ENCODE measurements at places on chromosomes 6 and 20. TPM values are rescaled to one million over a fixed set of nuclear protein-coding genes. Genes with fewer than 3 reads are reported as not detected.

DNA sequence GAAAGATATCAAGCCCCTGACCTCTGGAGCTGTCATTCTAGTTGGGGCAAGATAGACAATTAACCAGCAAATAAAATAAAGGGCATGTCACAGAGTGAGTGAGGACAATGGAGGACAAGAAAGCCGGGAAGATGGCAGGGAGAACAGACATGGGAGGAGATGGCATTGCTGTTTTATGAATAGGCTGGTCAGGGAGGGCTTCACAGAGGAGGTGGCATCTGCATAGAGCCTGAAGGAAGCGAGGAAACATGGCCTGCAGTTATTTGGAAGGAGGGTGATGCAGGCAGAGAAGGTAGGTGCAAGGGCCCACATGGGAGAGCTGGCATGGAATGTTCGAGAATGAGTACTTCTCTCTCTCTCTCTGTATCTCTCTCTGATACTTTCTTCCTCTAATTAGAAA is 63.7 kb downstream of the EFCAB8 start:
- DNase-seq, result no peak

- DNase-seq, result no peak
Measured at GRCh38 chr6:18211338-18211737, 53.0 kb downstream of the DEK start.

GRCh38 chr6:125792172-125792571 is 1.4 kb downstream of the NCOA7 start:
- no peak for DNase-seq

- no peak for DNase-seq
Measured at GRCh38 chr6:22363714-22364239, 66.9 kb upstream of the PRL start.

GRCh38 chr6:154932515-154933027 is 62.5 kb upstream of the TIAM2 start:
- no peak for DNase-seq

DNA sequence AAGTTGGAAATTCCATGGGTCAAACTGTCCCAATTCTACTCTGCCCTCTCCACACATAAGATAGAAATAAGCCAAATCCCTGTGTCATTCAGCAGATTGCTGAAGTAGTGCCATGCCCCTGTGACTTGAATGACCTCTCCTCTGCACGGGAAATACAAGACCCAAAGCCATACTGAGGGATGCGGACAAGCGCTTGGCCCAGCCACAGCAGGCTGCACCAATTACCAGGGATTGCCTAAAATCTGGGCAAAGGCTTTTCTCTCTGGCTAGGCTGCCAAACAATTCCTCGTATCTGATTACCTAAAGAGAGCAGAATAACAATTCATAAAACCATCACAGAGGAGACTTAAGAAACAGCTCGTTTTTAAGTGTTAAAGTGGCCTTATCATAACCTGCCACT is 421.8 kb upstream of the JARID2 start:
- no peak for DNase-seq

GRCh38 chr6:117781550-117781949 is 106.3 kb downstream of the NUS1 start:
- no peak for DNase-seq

DNA sequence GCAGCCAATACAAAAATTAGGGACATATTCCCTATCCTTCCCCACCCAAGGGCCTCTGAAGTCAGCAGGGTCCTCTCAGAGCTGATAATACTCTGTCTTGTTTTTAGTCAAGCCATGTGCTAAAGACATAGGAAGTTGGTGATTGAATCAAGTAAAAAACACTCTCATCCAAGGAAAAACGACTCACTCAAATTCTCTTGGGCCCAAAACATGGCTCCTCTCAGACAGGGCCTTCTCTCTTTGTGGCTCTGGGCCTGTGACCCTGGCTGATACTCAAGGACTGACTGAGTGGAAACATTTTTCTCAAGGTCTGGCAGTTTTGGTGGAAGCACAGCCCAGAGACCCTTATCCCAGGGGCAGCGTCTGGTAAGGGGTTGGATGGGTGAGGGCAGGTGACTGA is 5.9 kb upstream of the SCML4 start:
- DNase-seq, result no peak

PHACTR1 gene
- total RNA-seq, result 3.7 TPM

DNA sequence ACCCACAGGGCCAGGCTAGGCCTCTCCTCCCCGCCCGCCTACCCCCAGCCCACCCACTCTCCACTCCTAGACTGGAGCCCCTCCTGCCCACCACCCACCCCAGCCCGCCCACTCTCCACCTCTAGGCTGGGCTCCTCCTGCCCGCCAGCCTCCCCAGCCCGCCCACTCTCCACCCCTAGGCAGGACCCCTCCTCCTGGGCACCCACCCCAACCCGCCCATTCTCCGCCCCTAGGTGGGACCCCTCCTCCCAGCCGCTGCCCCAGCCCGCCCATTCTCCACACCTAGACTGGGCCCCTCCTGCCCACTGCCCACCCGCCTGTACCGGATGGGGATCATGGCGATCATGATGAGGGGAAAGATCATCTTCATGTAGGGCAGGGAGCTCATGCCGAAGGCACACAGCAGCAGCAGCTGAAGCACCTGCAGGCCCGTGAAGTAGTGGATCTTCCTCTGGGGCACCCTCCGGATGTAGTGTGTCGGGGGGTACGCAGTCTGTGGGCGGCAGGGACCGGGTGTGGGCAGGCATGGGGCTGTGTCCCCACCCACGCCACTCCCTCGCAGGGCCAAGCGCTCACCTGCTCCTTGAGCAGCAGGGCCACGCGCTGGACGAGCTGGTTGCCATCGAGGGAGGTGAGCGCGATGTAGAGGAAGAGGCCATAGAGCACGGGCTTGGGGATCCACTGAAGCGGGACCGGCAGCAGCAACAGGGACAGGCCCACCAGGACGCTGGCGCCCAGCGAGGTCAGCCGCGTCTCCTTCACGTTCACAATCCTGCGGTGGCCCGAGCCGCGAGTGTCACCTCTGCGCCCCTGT is 10.8 kb downstream of the SLC4A11 start:
- DNase-seq, result no peak

DNA sequence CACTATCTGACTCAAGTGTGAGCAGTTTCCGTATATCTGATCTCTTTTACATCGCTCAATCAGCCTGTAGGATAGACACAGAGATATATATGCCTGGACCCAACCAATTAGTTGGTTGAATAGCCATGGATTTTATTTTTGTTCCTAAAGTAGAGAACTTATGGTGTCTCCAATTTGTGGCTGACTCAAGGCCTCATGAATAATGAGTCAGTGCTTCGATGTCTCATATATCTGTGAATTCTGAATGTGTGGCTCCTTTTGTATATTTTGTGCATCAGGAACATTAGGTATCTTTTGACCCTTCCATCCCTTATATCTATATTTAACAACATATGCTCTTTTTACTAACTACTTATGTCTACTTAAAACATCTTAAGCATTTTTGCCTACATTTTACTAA is 64.5 kb downstream of the OR2B2 start:
- no peak for DNase-seq

MMS22L gene
- 10.6 TPM for total RNA-seq

PKIB gene
- total RNA-seq, result 140 TPM

PEX7 gene
- total RNA-seq, result 9.0 TPM

DNA sequence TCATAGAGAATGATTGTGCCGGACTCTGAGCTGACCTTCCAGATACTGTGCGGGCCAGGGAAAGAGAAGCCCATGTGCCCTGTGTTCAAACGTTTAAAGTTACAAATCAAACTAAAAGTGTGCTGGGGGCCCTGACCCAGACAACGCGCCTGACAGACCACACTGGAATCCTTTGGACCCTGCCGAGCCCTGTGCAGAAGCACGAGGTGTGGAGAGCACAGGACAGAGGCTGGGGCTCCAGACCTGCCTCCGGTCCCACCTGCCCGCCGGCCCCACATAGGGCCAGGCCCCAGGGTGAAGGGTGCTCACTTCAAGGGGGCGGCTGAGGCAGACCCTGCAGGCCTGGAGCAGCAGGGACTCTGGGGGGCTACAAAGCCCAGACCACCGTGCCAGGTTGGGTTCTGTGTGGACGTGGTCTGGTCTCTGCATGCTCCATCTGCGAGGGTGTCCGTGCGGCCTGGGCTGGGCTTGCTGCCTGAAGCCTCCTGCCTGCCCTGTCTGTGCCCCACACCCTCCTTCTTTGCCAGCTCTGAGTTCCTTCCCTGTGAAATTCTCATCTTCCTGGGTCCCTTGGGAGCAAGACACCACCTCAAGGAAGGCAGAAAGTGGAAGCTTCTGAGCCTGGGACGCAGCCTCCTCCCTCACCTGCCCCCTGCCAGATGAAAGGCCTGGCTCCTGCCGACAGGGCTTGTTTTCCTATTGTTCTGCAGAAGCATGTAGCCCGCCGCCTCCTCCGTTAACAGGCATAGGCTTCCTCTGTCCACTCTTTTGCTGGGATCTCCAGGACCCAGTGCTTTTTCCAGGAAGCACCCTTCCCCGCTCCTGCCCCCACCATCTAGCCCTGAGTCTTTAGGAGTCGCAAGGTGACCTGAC is 186.2 kb downstream of the ERMARD start:
- DNase-seq, result no peak

OR2B6 gene
- total RNA-seq, result not detected

- no peak for DNase-seq
Measured at GRCh38 chr6:119077391-119077642, 1.1 kb downstream of the FAM184A start.

METTL24 gene
- total RNA-seq, result 0.31 TPM

GRCh38 chr6:3328796-3329195 is 70.0 kb downstream of the PSMG4 start:
- DNase-seq, result no peak

SSTR4 gene
- not detected for total RNA-seq

- no peak for DNase-seq
Measured at GRCh38 chr6:149859368-149859767, 4.8 kb downstream of the LRP11 start.

ATAT1 gene
- total RNA-seq, result 11.3 TPM

GRCh38 chr6:107244082-107244741 is 128.9 kb upstream of the BEND3 start:
- no peak for DNase-seq

KHDC1L gene
- total RNA-seq, result not detected

MUCL3 gene
- total RNA-seq, result not detected

ZFP57 gene
- total RNA-seq, result not detected

DNA sequence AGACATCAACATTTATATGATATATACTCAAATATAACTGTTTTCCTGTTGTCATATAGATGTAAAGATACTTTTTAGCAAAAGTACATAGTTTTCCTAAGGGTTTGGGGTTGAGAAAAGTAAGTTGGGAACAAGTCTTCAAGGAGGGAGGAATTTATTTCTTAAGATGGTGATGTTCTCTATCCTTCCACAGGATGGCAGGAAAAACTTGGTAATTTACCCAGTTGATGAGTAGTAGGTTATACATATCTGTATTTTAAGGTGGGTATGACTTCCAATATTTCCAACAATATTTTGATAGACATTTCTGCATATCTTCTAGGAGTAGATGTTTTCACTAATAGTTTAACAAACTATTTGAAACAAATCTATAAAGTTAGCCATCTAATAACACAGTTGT is 254.4 kb downstream of the RIMS1 start:
- no peak for DNase-seq

DNA sequence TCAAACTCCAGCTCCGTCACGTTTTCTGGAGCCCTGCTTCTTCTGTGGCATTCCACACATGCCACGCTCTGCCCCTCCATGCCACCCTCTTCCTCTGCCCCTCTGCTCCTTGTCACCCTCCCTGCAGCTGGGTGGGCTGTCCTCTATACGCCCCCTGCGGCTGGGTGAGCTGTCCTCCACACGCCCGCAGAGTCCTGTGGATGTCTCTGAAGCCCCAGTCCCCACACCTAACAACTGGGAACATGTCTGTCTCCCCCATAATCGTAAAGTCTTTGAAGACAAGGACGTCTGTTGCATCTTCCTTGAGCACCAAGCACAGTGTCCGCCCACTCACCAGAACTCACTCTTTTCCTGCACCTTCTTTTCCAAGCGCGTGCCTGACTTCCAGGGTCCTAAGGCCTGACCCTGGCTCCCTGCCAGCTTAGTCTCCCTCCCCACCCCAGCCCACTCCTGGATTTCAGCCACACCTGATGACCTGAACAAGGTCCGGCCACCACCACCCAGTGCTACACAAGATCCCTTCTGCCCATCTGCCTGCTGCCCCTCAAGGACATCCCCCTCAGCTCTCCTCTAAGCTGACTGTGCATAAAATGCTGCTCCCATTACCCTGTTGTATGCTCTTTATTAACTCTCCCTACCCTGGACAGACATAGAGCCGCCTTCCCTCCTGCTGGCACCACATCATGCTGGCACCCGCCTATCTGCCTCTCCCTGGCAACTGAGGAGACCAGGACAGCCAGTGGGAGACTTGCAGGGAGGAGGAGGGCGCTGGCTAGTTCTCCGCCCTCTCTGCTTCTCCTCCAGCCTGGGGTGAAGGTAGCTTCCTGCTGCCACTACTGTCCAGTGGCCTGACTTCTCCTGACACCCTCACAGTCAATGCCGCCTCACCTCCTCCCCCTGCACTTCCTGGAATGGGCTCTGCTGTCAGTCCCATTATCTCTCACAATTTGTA is 10.7 kb upstream of the PRR18 start:
- no peak for DNase-seq
